ENCODE measurements at places on chromosomes 11 and 22.

DNA sequence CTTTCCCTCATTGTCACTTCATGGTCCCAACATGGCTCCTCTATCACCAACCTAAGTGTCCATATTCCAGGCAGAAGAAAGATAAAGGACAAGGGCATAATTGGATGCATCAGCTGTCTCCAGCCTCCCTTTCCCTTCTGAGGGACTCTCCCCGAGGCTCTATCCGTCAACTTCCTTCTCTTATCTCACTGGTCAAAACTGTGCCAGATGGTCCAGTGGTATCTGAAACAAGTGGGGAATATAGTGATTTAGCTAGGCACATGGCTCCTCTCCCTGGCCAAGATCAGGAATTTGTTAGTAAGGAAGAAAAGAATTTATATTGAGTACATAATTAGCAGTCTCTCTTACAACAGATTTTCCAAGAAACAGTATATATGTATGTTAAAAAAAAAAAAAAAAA is 12.6 kb upstream of the SPON1 start:
- no peak for DNase-seq

GRCh38 chr11:47819743-47820142 is 28.4 kb downstream of the NUP160 start:
- DNase-seq: no peak

- peak; percentile 73 for DNase-seq
Measured at GRCh38 chr11:65780770-65781151, at the start of gene AP5B1. Gene AP5B1 (minus strand): TSS chr11:65780976. CDS start chr11:65780591, 385 bp downstream.

DNA sequence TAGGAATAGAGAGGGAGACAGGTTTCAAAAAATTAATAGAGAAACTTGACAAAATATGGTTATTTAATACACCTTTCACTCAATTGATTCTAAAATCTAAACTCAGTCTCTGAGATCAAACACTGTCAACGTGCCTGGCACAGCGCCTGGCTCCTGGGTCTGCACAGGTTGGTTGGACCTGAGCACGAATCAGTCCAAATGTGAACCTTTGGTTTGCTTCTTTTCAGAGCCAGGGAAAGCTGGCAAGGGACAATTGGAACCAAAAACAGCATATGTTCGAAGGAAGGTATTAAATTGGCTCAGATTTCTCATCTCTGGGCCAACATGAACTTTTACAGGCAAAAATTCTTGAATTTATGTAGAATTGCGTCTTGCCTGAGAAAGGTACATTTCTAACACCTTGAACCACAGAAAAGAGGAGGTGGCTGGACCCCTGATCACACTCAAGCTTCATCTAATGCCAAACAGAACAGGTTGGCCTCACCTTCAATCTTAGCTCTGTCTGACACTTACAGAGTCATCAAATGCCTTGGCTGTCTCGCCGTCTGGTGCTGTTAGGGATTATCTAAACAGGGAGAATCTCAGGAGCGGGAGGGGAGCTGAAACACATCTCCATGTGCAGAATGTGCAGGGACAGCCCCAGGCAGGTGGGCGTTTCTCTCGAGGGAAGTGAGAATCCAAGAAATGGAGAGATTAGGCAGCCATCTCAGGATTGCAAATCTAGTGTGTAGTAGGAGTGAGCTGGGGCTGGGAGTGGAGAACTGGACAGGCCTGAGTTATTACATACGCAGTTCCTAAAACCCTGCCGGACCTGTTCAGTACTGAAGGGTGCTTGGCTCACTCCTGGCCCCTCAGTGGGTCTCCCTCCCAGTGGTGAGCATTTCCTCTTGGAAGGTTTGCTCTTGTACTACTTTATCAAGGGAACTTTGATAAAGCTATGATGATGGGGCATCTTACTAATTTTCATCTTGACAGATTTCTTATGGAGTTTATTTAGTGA is 442.2 kb upstream of the B3GAT1 start:
- DNase-seq: no peak

- DNase-seq: no peak
Measured at GRCh38 chr11:67054836-67055523, 1.7 kb upstream of the RHOD start.

DNA sequence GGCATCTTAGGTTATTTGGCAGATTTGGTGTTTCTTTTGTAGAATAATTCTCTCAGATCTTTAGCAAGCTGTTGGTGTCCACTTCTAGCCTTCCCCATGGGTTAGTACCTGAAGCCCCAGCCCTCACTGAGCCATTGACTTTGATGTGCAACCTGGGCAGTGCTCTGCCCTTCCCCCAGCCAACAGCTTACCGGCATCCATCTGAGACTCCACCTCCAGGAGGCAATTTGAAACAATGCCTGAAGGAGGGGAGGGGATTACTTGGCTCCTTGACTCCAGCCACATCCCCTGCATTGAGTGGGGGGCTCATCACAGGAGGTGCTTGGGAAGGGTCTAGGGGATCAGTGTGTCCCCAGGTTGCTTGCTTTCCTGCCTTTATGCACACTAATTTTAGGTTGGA is 114.8 kb downstream of the TRIM29 start:
- DNase-seq: no peak

GRCh38 chr11:67266449-67267187 is at the start of gene GRK2:
Gene GRK2 (plus strand): TSS chr11:67266473. CDS start chr11:67266700, 227 bp downstream.
- no peak for DNase-seq

DNA sequence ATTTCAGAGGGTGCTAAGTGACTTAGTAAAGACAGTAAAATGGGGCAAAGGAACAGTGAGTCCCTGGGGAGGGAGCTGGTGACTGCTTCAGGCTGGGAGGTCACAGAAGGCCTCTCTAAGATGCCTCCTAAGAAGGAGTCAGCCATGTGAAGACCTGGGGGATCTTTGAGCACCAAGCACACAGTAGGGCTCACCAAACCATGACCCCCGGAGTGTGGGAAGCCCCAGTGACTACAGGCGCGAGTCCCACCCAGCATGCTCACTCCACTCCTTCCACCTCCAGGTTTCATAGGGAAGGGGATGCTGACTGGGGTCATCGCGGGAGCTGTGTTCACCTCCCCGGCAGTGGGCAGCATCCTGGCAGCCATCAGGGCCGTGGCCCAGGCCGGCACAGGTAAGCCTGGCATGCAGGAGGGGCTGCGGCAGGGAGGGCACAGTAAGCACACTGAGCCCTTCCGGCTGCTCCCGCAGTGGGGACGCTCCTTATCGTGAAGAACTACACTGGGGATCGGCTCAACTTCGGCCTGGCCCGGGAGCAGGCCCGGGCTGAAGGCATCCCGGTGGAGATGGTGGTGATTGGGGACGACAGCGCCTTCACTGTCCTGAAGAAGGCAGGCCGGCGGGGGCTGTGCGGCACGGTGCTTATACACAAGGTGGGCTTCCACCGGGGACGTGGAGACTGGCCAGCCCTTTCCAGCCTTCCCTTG is 5.9 kb downstream of the TKFC start:
- DNase-seq: no peak

DNA sequence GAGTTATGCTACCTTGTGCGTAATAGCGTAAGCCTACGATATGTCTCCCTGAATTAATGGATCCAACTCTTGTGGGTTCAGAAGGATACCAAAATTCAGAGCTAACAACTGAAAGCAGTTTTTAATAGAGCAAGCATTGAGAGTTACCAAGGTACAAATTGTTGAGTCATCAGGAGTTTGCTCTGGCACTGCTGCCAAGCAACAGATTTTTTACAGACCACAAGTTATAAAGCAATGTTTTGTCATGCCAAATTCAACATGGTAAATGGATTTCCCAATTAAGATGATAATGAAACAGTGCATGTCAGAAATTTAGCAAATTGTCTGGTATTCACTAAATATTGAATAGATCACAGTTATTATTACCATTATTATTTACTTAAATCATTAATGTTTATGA is 295.6 kb downstream of the NELL1 start:
- no peak for DNase-seq
